Forelimb muscle (tissue), 1 donor: ENCODE measurements at places on chromosomes 3 and 15.

GRCh38 chr15:25233766-25234350, 205.0 kb downstream of the UBE3A start:
- no peak for DNase-seq

DNA sequence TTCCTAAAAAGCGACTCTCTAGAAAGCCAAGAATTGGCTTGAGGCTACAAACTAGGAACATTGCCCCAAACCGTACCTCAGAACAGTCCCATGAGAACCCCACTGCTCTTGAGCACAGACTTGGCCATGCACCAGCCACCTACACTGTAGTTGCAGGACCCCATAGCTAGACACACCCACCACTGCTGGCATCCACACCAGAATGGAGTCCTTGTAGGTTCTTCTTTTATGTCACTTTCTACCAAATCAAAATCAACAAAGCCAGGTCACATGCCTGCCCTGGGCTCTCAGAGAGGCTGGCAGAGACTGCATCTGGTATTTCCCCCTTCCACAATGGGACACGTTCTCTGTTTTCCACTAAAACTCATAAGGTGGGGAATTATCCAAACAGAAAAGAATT, 290.5 kb downstream of the SHOX2 start:
- DNase-seq: no peak

DNA sequence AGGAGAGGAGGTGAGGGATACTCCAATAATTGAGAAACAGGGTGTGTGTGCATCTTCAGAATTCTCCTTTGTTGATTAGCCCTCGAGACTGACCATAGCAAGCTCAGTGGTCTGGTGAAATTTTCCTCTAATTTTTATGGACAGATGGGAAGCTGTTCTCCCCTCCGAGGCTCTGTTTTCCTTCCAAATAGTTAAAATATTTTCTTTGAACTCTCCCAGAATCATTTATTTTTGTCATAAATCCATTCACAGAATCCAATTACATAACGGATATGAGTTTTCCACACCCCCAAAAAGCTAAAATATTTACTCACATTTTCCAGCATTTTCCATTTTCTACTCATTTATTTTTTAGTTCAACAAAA, 36.5 kb downstream of the QTRT2 start:
- no peak for DNase-seq

- DNase-seq: no peak
Measured at GRCh38 chr3:73094129-73094528, 32.7 kb downstream of the EBLN2 start.

DNA sequence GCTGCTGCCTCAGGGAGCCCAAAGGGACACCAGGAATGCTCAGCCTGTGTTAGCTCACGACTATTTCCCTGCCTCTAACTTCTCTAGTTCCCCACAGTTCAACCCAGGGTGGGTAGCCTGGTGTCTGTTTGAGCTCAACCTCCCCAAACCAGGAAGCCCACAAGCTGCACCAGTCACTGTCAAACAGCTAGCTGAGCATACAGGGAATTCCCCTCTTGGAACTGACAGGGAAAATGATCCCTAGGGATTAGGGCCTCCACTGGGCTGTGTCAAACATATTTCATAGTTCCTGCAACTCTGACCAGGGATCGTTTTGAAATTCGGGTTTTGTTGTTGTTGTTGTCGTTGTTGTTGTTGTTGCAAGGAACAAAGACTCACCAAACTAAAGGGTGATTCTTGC, 147.1 kb upstream of the ICE2 start:
- DNase-seq: no peak

- DNase-seq: no peak
Measured at GRCh38 chr3:116070061-116070460, 375.2 kb downstream of the LSAMP start.

GRCh38 chr15:94417501-94418293, 186.3 kb downstream of the MCTP2 start:
- no peak for DNase-seq

DNA sequence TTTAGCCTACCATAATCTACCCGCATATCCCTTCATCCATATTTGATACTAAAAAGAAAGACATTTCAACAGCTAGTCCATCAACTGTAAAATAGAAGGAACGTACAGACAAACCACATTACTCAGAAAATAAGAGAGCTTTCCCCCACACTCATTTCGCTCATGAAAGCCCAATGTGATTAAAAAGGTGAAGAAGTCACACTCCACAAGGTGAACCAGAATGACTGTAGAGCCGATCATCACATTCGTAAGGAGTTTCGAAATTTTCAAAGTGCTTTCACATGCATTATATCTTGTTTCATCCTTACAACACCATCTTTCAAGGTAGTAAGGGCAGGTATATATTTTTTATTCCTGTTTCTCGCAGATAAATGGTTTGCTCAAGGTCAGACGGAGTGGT, 225.3 kb downstream of the FOXP1 start:
- DNase-seq: no peak

DNA sequence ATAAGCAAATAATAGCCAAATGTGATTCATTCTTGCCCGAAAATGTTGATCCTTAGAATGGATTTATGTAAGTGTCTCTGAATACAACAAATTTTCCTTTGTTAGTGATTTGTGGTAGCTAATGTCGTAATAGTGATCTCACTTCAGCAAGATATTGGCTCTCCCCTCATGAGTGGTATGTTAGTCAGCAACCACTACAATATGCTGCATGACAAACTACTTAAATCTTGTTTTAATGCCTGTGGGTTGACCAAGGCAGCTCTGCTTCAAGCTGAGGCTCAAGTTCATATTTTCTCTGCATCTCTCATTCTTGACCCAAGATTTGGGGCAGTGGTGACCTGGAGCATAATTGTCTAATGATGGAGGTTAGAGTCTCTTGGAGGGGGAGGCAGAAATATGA, 49.8 kb upstream of the GALNT15 start:
- no peak for DNase-seq

- peak; percentile 50 for DNase-seq
Measured at GRCh38 chr3:115217678-115218451, 70.8 kb upstream of the ZBTB20 start.

GRCh38 chr15:74767167-74768098, 14.4 kb upstream of the CSK start:
- no peak for DNase-seq

DNA sequence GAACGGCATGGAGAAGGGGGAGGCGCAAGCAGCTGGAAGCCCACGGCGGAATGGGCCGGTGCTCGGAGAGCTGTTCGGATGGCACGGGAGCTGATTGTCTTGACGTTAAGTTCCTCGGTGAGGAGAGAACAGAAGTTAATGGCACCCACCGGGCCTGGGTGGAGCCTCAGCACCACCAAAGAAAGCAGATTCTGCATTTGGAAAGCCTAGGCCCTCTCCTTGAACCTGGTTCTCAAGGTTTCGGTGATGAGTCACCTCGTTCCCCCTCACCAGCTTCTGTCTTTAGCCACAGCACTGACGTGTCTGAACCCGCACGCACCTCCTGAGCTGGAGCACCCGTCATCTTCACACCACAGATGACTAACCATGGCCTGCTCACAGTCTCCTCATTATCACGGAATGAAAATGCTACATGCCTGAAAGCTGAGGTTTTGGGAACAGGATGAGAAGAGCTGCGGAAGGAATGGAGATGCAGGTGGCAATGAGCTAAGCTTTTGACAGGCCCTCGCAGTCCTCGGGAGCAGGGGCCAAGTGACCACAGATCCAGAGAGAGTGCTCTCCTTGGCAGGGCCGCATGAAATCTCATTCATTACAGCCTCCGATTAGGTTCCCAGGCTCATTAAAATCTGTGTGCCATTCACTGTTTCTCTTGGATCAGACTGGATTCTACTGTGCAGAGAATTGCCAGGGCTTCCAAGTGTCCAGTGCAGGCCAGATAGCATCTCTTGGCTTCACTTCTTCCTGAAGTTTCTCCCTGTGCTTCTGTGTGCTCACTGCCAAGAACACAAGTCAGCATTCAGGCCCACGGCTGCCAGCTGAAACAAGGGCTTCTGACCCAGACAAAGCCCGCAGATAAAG, 96.3 kb upstream of the DLG1 start:
- no peak for DNase-seq

GRCh38 chr15:70048198-70048565, 49.5 kb downstream of the TLE3 start:
- DNase-seq: no peak

DNA sequence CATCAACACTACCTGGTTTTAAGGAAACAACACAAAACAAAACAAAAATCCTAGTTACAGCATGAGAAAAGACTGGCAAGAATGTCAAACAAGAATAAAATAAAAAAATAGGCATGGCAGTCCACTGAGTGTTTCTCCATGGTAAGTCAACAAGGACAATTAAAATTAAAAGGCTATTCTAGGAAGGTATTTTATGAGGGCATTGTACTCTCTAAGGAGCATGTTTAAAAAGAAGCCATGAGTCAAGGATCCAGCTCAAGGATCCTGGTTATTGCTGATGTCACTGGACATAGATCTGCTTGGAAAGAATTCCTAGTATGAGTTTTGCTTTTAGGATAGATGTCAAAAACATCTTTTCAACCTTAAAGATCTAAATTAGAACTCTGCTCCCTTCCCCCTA, 106.7 kb downstream of the MYO5A start:
- no peak for DNase-seq

GRCh38 chr3:171557173-171557572, 97.0 kb upstream of the TNIK start:
- DNase-seq: no peak

DNA sequence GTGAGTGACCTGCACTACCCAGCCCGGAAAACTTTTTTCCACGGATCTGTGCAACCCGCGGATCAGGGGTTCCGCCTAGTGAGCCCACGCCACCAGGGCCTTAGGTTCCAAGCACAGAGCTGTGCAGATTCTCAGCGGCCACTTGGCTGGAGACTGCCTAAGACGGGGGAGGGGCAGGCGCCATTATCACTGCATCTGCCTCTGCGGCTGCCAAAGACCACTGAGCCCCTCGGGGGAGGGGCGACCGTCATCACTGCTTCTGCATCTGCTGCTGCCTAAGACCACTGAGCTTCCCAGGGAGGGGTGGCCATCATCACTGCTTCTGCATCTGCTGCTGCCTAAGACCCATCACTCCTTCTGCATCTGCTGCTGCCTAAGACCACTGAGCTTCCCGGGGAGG, 460.2 kb downstream of the OCA2 start:
- no peak for DNase-seq

GRCh38 chr3:16309558-16309957, 44.5 kb downstream of the OXNAD1 start:
- no peak for DNase-seq

DNA sequence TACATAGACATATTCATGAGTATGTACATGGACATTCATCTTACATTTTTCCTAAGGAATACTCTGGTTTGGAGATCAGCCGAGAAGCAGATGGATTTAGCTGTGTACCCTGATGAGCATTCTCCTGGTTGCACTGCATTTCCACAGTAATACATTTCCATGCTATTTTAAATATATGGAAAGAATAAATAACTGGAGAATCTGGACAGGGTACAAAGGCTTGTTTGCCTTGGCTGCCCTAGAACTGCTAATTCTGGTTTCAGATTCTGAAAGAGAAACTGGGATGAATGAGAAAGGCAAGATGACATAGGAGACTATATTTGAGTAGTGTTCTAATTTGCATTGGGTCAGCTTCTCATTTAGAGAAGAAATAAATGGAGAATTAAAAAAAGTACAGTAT, 190.8 kb upstream of the FAM3D start:
- DNase-seq: no peak

DNA sequence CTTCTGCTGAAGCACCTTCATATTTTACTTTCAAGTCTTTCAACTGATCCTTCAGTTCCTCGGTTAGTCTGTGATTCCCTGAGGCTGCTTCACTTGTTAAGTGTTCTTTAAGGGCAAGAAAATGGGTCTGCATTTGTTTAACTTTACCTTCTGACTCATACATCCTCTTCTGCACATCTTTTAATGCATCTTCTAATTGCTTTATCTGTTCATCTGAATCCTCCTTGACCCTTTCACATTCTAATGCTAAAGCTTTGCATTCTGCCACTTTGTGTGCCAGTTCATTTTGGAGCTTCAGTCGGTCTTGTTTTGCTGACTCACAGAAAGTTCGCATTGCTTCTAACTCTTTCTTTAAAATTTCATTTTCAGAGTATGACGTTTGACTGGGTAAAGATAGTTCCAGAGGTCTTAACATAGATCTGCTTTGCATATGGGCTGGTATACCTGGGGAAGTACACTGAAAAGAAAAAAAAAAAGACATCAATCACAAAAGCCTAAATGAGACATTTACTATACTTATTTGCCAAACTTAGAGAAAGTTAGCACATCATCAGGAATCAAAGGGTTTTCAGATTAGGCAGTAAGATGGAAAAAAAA, 94.3 kb downstream of the UACA start:
- DNase-seq: no peak

GRCh38 chr3:87993566-87993965, 65.2 kb downstream of the CGGBP1 start:
- DNase-seq: no peak

- DNase-seq: no peak
Measured at GRCh38 chr3:193040836-193041672, 123.4 kb upstream of the MB21D2 start.

GRCh38 chr15:84874981-84875699, 9.3 kb upstream of the SLC28A1 start:
- no peak for DNase-seq

DNA sequence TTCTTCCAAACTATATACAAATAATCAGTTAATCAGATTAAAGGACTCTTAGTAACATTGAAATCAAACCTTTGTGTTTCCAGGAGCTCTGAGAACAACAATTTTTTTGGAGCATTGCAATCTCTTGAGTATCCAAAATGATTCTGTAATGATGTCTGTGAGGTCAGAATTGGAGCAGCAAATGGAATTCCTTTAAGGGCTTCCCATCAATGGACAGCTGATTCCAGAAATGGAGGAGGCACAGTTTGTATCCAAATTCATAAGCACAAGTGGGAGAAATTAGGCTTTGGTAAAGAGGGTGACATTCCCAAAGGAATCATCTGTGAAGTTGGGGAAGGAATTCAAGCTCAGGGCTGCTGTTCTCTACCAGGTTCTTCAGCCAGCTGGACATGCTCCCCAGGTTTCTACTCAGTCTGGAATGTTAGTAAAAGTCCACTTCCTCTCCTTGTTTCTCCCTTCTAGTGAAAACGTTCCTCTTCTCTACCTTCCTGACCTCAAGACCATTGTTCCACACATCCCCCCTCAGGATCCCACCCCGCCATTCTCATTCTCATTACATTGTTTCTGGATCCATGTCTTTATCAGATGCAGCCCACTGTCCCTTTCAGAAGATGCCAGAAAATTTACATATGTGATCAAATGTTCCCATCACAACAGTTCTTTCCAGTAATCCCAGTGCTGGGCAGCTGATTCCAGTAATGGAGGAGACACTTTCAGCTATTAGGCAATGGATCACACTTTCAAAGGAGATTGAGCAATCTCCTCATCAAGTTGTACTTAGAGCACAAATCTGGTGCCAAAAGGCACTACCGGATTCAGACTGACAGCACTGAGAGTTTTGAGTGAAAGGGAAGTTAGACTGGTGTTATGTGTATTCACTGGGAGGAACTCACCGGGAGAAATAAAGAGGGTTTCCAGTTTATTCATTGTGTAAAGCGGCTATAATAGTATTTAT, 391.3 kb upstream of the TPRG1 start:
- DNase-seq: peak; percentile 77

GRCh38 chr3:27532426-27533260, 48.5 kb upstream of the SLC4A7 start:
- DNase-seq: no peak

GRCh38 chr3:114928989-114929640, 218.0 kb downstream of the ZBTB20 start:
- DNase-seq: no peak

- DNase-seq: no peak
Measured at GRCh38 chr3:30347679-30348216, 258.7 kb upstream of the TGFBR2 start.
